ENCODE measurements at places on chromosomes 5 and 9. TPM values are rescaled to one million over a fixed set of nuclear protein-coding genes. Genes with fewer than 3 reads are reported as not detected.

The TAF11L10 gene
- not detected for total RNA-seq

The PCDHGA3 gene
- 3.4 TPM for total RNA-seq

The SLCO6A1 gene
- not detected for total RNA-seq

The FSTL4 gene
- 3.7 TPM for total RNA-seq

The EFNA5 gene
- total RNA-seq: 11.8 TPM

The FOXD4 gene
- not detected for total RNA-seq

The ANKRD55 gene
- total RNA-seq: 0.74 TPM

DNA sequence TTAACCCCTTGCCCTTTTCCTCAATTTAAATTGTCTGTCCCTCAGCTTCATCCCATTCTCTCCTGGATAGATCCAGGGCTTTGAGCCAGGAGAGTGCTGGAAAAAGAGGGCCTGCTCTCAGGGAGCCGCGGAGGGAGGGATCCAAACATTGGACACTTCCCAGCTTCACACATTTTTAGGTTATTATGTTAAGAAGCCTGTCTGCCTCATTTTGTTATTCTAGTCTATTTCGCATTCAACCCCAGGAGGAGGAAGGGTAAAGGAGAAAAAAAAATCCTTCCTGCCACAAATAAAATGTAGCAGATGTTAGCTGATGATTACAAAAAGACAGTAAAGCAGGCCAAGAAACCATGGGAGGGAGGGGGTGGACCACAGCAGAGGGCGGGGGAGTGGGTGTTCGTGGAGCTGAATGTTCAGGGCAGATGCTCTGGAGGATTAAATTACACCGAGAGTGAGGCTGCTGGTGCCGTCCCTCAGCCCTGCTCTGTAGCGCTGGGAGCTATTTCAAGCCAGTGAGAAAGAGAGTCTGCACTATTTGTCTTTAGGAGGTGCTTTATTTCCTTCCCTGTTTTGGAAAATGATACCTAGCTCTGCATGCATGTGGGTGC is 60.6 kb upstream of the ZFR start:
- DNase-seq: no peak
- H3K27ac ChIP-seq: peak overlapping the region; percentile 66
- peaks cover 43% of the 10 kb centered on the region for H3K4me1 ChIP-seq
- H3K27me3 ChIP-seq: no peaks in the 10 kb centered on the region

DNA sequence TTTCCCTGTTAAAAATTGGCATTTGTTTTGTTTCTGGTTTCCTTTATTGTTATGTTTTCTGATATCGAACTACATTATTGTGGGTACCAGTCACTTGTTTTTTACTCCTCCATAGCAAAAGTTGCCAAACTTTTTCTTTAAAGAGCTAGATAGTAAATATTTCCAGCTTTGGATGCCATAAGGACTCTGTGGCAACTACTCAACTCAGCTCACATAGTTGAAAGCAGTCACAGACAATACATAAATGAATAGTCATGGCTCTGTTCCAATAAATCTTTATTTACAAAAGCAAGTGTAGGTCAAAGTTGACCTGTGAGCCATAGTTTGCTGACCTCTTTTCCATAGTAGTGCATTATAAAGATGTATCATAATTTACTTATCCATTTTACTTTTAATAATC is 305.0 kb downstream of the RASEF start:
- H3K27me3 ChIP-seq: no peaks in the 10 kb centered on the region
- no peaks in the 10 kb centered on the region for H3K4me1 ChIP-seq
- H3K27ac ChIP-seq: no peak overlapping the region
- H3K4me3 ChIP-seq: no peak overlapping the region
- DNase-seq: no peak

GRCh38 chr9:114666401-114666800 is 8.8 kb upstream of the TEX53 start:
- H3K4me1 ChIP-seq: no peaks in the 10 kb centered on the region
- H3K4me3 ChIP-seq: no peak overlapping the region
- H3K27ac ChIP-seq: no peak overlapping the region
- no peaks in the 10 kb centered on the region for H3K36me3 ChIP-seq
- H3K27me3 ChIP-seq: no peaks in the 10 kb centered on the region
- peak; percentile 49 for DNase-seq

GRCh38 chr9:71128796-71129195 is 7.4 kb upstream of the TRPM3 start:
- H3K27me3 ChIP-seq: no peaks in the 10 kb centered on the region
- no peaks in the 10 kb centered on the region for H3K36me3 ChIP-seq
- H3K27ac ChIP-seq: no peak overlapping the region
- H3K4me1 ChIP-seq: no peaks in the 10 kb centered on the region

- H3K4me3 ChIP-seq: no peak overlapping the region
- H3K27ac ChIP-seq: no peak overlapping the region
- no peaks in the 10 kb centered on the region for H3K36me3 ChIP-seq
- H3K27me3 ChIP-seq: no peaks in the 10 kb centered on the region
- H3K4me1 ChIP-seq: peaks cover 12% of the 10 kb centered on the region
Measured at GRCh38 chr9:14533867-14534640, 159.2 kb downstream of the ZDHHC21 start.

GRCh38 chr9:114503522-114504340 is 1.5 kb downstream of the WHRN start:
- H3K27ac ChIP-seq: peak overlapping the region; percentile 74
- peaks cover 28% of the 10 kb centered on the region for H3K4me1 ChIP-seq
- H3K36me3 ChIP-seq: no peaks in the 10 kb centered on the region
- H3K4me3 ChIP-seq: peak overlapping the region; percentile 85

DNA sequence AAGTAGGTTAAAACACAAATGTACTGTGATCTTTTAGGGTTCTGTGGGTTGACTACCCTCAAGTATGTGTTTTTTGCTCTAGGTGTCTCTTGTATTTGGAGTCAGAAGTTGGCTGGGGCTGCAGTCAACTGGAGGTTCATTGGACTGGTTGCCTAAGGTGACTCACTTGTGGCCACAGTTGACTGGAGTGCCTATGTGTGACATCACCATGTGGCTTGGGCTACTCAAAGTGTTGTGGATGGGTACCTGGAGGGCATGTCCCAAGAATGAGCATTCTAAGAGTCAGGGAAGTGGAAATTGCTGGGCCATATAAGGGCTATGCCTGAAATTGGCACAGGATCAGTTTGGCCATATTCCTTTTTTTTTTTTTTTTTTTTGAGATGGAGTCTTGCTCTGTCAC is 27.4 kb downstream of the SNX30 start:
- no peak overlapping the region for H3K27ac ChIP-seq
- H3K36me3 ChIP-seq: no peaks in the 10 kb centered on the region

DNA sequence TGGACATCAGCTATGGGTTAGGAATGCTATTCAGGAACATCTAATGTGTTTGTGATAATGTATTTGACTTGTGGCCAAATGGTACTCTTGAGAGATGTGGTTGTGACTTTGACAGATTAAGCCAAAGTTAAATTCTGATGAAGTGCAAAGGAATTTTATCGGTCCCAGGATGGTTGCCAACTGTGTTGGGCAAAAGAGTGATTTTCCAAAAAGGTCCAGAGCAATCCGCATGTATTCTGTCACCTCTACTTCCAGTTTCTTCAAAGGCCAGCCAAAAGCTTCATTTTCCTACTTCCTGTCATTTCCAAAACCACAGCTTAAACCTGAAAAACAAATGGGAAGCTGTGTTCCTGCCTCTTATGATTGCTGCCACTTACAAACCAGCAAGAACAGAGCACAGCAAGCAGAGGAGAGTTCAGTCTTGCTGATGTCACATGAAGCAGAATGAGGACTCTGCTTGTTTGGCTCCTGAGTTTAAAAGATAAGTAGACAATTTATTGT is 59.8 kb downstream of the MARCHF3 start:
- no peaks in the 10 kb centered on the region for H3K27me3 ChIP-seq
- no peaks in the 10 kb centered on the region for H3K4me1 ChIP-seq
- DNase-seq: no peak
- H3K27ac ChIP-seq: no peak overlapping the region
- H3K36me3 ChIP-seq: no peaks in the 10 kb centered on the region

DNA sequence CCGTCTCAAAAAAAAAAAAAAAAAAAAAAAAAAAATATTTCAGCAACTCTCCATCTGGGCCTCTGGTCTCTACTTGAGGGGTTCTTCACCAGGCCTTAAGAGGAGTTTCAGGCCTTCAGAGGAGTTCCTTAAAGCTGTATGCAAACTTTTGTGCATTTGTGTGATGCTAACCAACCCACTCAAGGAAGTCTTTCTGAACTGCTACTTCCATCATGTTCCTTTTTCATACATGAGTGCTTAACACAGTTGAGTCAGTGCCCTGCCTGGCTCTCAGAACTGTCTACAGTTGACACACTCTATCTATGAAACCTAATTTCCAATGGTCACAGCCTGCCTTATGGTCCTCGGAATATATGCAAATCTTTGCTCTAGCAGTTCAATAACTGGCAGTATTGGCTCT is 146.5 kb downstream of the MEF2C start:
- no peak for DNase-seq
- H3K36me3 ChIP-seq: no peaks in the 10 kb centered on the region
- H3K4me3 ChIP-seq: no peak overlapping the region

DNA sequence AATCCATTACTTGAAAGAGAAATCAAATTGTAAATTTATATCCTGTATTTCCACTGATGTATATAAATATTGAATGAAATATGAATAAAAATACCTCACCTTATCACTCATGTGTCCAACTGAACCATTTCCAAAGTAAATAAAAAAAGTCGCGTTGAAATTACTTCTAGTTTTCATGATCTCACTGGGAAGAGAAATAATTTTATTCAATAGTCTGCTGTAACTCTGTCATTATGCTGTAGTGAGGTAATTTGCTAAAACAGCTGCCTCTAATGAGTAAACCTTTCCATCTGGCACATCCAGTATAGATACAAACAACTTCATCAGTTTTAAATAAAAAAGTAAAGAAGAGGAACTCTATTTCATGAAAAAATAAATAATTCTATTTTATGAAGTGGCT is 611.5 kb downstream of the ZNF608 start:
- H3K36me3 ChIP-seq: no peaks in the 10 kb centered on the region
- H3K27me3 ChIP-seq: no peaks in the 10 kb centered on the region
- H3K4me3 ChIP-seq: no peak overlapping the region

DNA sequence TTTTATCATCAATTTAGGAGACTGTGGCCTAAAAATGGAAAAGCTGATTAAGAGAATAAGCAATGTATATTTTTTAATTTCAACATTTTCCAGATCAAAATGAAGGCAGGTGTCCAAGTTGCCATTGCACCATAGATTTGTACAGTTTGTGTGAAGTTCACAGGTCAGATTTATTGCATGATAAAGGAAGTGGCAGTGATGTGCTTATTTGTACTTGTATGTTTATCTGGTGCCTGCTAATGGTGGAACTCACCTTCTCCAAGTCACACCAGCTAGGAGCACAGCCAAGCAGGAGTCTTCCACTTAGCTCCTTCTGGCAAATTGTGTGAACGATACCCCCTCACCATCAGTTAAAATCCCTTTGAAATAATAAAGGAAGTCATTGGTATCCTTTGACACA is 37.8 kb upstream of the ANKRD31 start:
- H3K4me1 ChIP-seq: no peaks in the 10 kb centered on the region
- H3K36me3 ChIP-seq: no peaks in the 10 kb centered on the region
- DNase-seq: no peak
- no peak overlapping the region for H3K27ac ChIP-seq
- H3K27me3 ChIP-seq: no peaks in the 10 kb centered on the region

GRCh38 chr9:97868859-97869258 is 15.8 kb downstream of the FOXE1 start:
- no peaks in the 10 kb centered on the region for H3K36me3 ChIP-seq
- H3K27me3 ChIP-seq: no peaks in the 10 kb centered on the region
- H3K4me1 ChIP-seq: no peaks in the 10 kb centered on the region
- no peak overlapping the region for H3K27ac ChIP-seq

DNA sequence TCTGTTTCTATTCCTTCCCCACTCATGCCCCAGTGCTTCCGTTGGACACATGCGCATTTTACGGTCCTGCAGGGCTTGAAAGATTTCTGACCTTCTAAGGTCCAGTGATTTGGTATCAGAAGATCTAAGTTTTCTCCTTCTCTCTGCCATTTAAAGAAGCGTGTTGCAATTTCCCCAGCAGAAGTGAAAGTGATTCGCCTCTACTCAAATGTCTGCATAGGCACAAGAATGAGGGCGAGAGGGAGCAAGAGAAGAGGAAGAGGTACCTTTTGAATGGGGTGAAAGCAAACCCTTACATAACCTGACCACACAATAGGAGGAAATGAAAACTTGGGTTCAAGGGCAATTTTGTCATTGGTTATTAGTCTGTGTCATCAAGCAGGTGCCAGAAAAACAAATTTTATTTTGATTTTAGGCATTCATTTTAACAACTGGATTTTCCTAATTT is 31.7 kb upstream of the NR3C1 start:
- no peak for DNase-seq
- H3K27me3 ChIP-seq: no peaks in the 10 kb centered on the region
- no peaks in the 10 kb centered on the region for H3K4me1 ChIP-seq
- no peak overlapping the region for H3K4me3 ChIP-seq

DNA sequence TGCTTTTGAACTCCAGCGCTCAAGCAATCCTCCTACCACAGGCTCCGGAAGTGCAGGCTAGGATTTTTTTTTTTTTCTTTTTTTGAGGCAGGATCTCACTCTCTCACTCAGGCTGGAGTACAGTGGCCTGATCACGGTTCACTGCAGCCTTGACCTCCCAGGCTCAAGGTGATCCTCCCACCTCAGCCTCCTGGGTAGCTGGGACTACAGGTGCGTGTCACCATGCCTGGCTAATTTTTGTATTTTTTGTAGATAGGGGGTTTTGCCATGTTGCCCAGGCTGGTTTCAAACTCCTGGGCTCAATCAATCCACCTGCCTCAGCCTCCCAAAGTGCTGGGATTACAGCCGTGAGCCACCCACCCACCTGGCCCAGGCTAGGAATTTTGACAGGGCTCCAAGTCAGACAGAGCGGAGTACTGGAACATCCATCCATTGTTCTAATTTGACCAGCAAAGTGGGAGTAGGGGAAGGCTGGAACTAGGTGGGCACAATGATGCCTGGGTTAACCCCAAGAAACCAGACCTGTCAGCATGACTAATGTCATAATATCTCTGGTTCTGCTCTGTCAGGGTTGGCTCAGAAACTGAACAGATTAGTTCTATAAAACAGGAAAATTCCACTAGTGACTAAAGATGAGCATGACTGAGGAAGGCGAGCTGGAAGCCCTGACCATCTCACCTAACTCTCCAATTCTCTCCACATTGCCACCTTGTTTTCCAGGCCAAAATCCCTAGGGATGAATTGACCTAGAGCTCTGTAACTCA is 9.2 kb downstream of the ZBTB5 start:
- no peaks in the 10 kb centered on the region for H3K36me3 ChIP-seq
- DNase-seq: no peak
- no peak overlapping the region for H3K27ac ChIP-seq
